Muscle of back (tissue), 13 donors: ENCODE measurements at places on chromosomes 1 and 21.

DNA sequence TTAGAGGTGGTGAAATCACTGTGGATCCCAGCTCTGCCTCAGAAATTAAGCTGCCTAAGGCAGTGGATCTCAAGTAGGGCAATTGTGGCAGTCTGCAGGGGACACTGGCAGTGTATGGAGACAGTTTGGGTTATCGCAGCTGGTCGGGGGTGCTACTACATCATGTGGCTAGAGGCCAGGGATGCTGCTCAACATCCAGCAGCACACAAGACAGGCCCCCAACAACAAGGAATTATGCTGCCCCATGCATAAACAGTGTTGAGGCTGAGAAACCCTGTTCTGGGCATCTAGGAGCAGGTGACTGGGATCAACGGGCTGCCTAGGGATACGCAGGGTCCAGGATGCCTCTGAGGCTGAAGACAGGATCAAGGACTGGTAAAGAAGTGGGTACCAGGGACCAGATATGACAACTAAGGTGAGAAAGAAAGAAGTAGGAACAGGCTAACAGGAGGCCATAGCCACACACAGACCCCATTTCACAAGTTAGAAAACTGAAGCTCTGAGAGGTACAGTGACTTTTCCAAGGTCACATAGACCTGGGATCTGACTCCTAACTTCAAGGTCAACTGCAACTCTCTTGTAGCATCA, 8.7 kb downstream of the BATF3 start:
- no peak for DNase-seq

DNA sequence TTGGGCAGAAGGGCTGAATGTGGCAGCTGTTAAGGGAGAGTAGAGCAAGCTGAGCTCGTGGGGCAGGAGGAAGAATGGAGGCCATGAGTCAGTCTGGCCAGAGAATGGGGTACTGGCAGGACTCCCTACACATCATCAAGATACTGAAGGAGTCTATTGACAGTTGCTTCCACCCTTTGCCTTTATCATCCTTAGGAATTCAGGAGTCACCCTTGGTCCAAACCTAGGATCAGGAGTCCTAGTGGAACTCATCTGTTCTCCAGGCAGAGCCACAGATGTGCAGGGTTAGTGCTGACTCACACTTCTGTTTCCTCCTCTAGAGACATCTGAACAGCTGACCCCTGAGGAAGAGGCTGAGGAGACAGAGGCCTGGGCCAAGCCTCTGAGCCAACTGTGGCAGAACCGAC, 18.7 kb upstream of the ST3GAL3 start:
- DNase-seq: no peak

- no peak for DNase-seq
Observed at GRCh38 chr1:88892357-88892877, 1.1 kb upstream of the GTF2B start.

DNA sequence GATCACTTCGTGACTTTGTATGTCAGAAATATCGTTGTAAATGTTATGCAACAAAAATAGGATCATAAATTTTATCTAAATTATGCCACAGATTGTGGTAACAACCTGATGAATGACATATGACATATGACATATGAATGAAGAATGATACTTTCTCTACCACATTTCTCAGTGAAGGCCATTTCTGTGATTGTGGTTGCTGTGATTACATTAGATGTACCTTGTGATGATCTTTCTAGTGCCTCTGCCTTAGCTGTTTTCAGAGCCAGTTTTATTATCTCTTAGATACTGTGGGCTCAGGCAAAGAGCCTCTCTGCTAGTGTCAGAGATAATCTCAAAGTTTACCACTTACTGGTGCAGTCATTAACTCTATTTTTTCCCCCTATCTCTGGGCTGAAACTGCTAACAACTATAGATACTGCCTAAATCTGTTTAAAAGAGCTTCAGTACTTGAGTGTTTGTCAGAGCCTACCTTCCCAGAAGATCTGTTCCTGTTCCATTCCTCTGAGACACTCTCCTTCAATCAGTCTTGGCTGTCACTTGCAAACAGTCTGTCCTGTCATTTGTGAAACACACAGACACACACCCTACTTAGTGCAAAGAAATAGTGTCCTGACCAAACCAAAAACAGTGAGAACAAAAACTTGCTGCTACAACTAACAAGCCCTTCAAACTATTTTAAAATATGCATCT, 55.5 kb downstream of the HMCN1 start:
- DNase-seq: no peak

- no peak for DNase-seq
Observed at GRCh38 chr1:87318806-87319205, 9.9 kb upstream of the LMO4 start.

GRCh38 chr1:172145656-172146055, 274.8 kb upstream of the C1orf105 start:
- DNase-seq: no peak

- DNase-seq: no peak
Observed at GRCh38 chr1:239868058-239868832, 223.4 kb upstream of the FMN2 start.

GRCh38 chr1:21292984-21293536, 2.8 kb upstream of the ECE1 start:
- no peak for DNase-seq

GRCh38 chr1:226401355-226402303, 6.3 kb downstream of the PARP1 start:
- no peak for DNase-seq

DNA sequence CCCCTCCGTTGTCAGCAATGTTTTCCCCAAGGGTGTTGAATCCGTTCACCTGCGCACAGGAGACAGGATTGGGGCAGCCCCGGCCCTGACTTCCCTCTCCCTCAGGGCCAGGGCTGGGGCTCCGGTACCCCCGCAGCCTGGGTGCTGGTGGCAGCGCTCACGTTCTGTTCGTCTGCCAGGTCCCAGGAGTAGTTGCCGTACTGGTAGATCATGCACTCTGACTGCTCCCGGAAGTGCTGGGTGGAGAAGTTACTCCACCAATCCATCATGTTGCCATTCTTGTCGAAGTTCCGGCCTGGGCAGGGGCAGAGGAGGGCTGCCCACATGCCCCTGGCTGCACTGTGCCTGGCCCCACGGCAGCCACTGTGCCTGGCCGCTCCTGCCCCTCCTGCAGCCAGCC, 6.1 kb downstream of the PRXL2B start:
- DNase-seq: no peak
